ENCODE measurements at places on chromosomes 7 and 10.

DNA sequence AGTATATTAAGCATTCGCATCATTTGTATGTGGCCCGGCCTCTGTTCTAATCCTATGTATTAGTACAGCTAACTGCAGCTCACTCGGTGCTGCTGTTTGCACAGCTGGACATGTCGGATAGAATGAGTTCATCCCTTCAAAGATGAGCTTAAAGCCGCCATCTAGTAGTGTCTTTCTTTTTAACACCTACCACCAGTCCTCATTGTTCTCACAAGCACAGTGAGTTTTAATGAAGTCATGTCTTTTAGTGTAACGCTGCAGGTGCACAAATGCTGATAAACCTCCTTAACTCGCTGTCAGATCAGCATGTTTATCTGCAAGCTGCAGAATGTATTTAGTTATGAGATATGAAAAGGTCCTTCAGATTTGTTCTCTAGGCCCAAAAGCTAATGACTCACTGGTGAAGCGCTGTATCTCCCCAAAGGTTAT is 247.5 kb downstream of the MTERF1 start:
- DNase-seq = no peak

DNA sequence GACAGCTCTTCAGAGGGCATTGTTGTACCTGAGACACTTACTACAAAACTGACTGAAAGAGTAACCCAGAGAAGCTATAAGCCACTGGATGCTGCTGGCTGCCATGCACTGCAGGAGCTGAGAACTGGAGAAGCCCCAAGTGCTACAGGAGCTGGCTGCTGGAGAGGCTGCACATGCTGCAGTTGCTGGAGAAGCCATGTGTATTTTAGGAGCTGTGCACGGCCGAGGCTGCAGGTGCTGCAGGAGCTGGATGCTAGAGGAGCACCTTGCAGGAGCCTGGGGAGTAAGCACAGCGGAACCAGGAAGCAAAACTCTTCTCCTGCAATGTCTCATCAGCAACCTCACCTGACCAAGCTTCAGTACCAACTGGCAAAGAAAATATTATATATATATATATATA is 45.5 kb downstream of the STEAP1B start:
- DNase-seq = no peak

GRCh38 chr7:24201226-24201625 is 82.8 kb upstream of the NPY start:
- no peak for DNase-seq

DNA sequence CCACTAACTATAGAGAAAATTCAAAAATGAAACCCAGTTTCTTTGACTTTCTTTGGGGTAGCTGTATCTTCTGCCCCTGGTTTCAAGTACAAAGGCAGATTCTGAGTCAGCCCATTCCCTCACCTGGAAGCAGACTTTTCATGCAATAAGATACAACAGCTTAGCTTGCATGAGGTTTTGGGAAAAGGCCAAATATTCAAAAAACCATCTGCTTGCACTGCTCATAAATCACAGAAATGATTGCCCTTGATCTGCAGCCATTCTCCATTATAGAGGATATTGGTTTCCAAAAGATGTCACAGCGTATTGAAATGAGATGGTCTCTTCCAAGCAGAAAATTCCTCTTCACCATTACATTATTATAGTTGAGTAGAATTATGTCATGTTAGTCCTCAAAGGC is 354.0 kb downstream of the PHF14 start:
- DNase-seq = peak; percentile 8

GRCh38 chr7:6139189-6139996 is 108.2 kb downstream of the ANKRD61 start:
- no peak for DNase-seq

DNA sequence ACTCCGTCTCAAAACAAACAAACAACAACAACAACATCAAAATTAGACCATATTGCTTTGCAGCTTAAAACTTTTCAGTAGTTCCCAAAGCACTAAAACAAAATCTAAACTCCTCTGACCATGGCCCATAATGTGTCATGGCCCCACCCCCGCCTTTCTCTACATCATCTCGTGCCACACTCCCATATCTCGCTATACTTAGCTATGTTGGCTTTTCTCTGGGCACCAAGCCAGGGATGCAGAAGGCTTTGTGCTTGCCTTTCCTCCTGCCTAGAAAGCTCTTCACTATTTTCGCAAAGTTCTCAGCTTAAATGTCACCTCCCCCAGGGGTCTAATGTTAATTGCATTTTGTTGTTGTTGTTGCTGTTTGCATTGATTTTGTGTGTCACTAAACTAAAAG is 15.1 kb upstream of the SLC16A12 start:
- peak; percentile 35 for DNase-seq

GRCh38 chr7:90761584-90761983 is 165.5 kb downstream of the CDK14 start:
- DNase-seq = no peak

- DNase-seq = no peak
Observed at GRCh38 chr10:33025039-33025438, 67.0 kb upstream of the ITGB1 start.

DNA sequence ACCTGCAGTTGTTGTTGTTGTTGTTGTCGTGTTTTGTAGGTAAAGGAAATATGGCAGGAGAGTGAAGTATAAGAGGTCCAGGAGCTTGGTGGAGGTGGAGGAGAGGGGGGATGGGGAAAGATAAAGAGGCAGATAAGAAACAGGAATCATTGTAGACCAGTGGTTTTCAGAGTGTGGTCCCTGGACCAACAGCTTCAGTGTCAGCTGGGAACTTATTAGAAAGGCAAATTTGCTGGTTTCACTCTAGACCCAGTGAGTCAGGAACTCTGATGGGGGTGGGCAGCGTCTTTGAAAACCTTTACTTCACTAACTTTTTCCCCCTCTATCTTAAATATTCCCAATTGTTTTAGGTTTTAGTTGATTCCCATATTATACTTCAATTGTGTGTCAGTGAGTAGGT is 241.5 kb downstream of the AUTS2 start:
- DNase-seq = peak; percentile 58

DNA sequence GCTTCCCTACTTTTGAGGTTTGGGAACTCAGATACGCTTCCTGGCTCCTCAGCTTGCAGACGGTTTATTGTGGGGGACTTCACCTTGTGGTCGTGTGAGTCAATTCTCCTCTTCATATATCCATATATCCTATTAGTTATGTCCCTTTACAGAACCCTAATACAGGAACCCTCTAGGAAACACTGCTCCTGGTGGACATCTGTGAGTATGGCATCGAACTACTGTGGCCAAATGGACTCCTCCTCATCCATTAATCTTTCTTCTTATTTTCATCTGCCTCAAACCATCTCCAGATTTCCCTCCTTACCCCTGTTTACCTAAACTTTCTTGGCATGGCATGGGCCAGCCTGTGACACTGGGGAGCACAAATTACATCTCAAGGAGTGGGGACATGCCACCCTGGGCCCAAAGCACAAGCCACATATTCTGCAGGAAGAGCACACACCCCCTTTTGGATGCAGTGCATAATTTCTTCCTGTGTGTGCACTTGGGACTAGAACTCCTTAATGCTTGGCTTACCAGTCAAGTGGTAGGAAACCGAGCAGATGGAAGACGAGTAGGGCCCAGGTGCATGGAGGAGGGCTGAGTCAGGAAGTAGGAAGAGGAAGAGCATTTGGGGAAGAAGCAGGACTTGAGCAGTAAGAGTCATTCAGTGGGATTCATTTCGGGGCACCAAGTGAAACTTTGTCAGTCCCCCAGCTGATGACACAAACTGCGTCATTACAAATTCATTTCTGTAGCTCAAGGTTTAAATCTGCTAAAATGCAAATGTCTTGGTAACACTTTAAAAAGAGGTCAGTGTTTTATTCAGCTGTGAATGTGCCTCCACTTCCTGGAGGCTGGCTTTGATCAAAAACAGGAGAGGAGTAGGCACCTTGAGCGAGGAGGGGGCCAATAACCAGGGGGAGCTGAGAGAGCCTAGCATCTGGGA is 80.8 kb upstream of the PLXNA4 start:
- peak; percentile 7 for DNase-seq

DNA sequence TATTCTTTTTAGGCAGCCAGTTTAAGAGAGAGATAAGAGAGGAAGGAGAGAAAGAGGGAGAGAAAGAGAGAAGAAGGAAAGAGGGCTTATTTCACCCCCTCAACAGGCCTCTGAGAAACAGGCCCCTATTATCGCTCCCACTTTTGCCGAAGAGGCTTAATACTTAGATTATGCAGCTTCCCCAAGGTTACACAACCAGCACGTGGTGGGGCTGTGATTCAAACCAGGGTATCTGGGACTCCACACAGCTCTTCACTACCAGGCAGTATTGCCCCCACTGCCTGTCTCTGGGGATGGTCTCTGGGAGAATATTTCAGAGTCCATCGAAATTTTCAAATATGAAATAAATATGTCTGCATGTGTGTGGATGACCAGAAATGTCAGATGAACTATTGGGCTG is 3.0 kb downstream of the GIMAP1 start:
- DNase-seq = no peak

Data from astrocyte of the hippocampus (primary cell).